ENCODE measurements at places on chromosomes 5 and 9.

DNA sequence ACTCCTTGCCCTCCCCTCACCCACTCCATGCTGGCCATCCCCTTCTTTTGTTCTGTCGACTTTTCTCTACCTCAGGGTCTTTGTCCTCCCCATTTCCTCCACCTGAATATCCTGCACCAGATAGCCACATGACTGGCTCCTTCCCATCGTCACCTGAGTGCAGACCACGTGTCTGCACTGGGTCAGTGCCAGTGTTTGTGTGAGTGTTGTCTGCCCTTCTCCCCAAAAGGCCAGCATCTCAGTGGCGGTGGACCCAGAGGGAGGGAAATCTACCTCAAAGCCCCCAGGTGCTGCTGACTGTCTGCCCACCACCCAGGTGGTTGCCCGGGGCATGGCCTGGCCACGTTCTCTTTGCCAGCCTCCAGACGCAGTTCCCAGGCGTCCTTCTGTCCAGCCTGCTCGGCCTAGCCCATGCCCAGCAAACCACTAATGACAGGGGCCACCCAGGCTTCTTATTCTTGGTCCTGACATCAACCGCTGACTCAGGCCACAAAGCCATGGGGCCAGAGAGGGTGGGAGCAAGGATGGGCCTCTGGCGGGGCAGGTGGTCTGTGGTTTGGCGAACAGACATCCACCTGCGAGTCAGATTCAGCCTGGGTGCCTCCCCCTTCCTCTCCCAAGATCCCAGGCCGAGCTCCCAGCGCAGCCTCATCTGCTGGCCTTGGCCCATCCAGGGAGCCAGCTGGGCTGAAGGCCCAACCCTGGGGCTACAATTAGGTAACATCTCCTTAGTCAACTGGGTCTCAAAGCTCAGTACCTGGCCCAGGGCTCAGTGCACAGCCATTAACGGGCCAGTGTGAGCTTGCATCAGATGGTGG lies 5.5 kb upstream of the NINJ1 start:
- no peak for DNase-seq

GRCh38 chr5:153552886-153553285 lies 62.4 kb downstream of the GRIA1 start:
- DNase-seq = no peak

- no peak for DNase-seq
These were observed 629 bp downstream of the ZBTB26 start for GRCh38 chr9:122930541-122931225.

DNA sequence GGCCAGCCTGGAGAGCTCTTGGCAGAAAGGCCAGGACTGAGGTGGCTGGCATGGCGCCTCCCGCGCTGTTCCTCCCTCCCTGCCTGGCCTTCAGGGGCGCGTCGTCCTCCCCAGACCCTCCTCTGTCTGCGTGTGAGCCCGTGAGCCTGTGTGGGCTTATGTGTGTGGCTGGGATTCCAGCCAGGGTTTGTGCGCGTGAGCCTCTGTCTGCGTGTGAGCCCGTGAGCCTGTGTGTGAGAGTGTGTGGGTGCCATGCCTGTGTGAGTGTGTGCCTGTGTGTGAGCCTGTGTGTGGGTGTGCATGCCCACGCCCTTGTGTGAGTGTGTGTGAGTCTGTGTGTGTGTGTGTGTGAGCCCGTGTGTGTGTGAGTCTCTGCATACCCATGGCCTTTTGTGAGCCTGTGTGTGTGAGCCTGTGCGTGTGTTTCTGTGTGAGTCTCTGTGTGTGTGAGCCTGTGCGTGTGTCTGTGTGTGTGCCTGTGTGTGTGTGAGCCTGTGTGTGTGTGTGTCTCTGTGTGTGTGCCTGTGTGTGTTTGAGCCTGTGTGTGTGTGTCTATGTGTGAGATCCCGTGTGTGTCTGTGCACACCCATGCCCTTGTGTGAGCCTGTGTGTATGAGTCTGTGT lies 13.0 kb downstream of the RXRA start:
- no peak for DNase-seq

- no peak for DNase-seq
These were observed 51.7 kb downstream of the IRF1 start for GRCh38 chr5:132438917-132439316.

- no peak for DNase-seq
These were observed 26.4 kb downstream of the ANXA6 start for GRCh38 chr5:151130922-151131891.

DNA sequence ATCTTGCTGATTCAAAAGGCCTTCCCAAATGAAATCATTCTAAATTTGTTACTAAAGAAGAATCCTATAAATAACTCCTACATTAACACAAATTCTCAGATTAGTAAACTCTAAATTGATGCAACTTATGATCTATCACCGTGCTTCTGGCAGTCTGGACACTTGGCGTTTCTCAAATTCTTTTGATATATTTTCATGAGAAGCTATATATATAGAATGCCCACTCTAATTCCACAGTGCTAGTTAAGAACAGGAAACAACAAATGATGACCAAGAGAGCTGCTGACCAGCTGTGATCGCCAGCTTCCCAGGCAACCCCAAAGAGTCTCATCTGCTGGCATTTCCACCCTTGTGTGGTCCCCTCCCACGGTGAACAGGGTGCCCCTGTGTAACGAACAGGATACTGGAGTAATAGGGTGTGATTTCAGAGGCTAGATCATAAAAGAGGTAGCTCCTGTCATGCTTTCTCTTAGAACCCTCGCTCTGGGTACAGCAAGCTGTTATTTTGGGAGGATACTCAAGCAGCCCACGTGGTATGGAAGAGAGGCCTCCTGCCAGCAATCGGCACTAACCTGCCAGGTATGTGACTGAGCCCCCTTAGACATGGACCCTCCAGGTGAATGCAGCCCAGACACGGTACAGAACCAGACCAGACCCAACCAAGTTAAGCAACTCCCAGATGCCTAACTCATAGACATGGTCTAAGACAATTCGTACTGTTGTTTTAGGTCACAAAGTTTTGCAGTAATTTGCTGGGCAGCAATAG lies 64.7 kb downstream of the CDC14B start:
- DNase-seq = no peak

DNA sequence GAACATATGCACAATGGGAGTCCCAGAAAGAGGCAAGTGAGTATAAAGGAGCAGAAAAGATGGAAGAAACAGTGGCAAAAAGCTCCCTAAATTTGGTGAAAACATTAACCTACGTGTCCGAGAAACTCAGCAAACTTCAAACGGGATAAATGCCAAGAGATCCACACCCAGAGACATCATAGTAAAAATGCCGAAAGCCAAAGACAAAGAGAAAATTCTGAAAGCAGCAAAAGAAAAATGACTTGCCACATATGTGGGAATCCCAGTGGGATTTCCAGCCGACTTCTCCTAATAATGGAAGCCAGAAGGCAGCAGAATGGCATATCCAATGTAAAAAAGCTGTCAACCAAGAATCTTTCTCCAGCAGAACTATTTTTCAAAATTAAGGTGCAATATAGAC lies 101.2 kb downstream of the ADAMTS2 start:
- no peak for DNase-seq

- DNase-seq = no peak
These were observed 284.5 kb downstream of the ZNF608 start for GRCh38 chr5:124461941-124462340.

- DNase-seq = no peak
These were observed 701.3 kb upstream of the ACO1 start for GRCh38 chr9:31683116-31683515.

GRCh38 chr5:39376293-39376714 lies 12.0 kb upstream of the C9 start:
- peak; percentile 57 for DNase-seq

- DNase-seq = no peak
These were observed 13.3 kb downstream of the SLC6A3 start for GRCh38 chr5:1431896-1432295.

GRCh38 chr5:55453211-55453610 lies 81.6 kb downstream of the PLPP1 start:
- no peak for DNase-seq

- DNase-seq = no peak
These were observed 188.3 kb downstream of the GABBR2 start for GRCh38 chr9:98520221-98520960.

DNA sequence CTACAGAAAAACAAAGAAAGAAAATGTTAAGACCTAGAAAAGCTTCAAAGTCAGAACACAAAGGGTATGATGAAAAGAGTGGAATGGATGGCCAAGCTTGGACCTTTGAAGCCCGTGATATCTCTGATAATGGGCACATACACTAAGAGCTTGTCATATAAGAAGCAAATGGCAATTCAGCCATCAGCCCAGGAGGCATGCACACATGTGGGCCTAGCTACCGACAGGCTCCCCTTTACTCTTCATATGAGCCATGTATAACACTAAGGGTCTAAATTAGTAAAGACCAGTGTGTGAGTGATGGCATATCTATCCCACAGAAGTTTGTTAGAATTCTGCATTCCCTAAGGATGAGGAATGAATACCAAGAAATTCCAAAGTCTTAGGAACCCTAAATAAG lies 20.1 kb downstream of the GRHPR start:
- no peak for DNase-seq

DNA sequence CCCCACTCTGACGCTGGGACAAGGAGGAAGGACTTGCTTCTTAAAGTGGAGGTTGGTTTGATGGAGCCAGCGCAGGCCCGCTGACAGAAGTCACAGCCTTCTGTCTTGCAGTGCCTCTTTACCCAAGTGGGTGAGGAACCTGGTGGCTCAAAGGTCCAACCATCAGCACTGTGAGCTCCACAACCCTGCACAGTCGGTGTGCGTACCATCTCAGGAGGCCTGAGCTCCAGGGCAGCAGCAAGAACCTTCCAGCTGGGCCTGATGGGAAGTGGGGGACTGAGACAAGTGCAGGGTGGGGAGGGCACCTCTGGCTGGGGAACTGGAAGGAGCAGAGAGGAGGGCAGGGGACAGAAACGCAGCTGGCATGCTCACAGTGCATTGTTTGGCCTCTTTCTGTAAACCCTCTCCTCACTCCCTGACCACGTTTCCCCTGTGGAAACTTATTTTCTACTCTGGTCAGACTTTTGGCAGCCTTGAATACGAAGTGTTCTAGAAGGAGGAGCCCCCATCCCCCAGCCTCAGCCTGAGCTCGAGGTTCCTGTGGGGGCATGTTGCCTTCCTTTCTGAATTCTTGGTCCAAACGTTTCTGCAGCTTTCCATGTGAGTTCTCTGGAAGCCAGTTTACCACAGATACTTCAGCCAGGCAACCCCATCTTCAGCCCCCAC lies 178.5 kb upstream of the PITX1 start:
- DNase-seq = no peak

DNA sequence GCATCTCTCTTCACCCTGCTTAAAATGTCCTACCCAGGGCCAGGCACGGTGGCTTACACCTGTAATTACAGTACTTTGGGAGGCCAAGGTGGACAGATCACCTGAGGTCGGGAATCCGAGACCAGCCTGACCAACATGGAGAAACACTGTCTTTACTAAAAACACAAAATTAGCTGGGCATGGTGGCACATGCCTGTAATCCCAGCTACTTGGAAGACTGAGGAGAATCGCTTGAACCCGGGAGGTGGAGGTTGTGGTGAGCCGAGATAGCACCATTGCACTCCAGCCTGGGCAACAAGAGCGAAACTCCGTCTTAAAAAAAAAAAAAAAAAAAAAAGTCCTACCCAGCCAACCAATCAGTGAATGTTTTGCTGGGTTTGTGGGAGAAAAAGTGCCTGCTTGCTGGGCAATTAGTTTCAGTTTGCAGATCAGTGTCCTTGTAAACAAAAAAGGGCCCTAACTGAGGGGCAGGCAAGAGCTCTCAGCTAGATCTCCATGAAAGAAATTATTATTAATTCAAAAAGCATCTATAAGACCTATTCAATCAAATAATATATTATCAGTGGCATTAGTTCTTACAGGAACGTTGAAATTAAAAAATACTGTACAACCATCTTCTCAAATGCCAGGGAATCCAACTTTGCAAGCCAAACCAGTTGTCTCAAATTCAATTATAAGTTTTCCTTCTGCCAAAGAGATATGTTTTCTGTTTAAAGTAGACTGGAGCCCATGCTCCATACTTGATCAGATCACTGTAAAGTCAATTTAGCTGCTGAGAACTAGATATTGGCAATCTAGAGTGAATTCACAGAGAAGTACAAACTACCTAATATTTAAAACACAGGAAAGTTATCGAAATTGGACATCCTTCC lies 3.9 kb downstream of the MEGF9 start:
- DNase-seq = peak; percentile 72

GRCh38 chr9:71108937-71109336 lies 12.5 kb downstream of the TRPM3 start:
- DNase-seq = no peak

- no peak for DNase-seq
These were observed 50.3 kb downstream of the SNCAIP start for GRCh38 chr5:122362361-122362760.
